Germinal center (tissue), 1 donor: ENCODE measurements at places on chromosomes 7 and 10.

DNA sequence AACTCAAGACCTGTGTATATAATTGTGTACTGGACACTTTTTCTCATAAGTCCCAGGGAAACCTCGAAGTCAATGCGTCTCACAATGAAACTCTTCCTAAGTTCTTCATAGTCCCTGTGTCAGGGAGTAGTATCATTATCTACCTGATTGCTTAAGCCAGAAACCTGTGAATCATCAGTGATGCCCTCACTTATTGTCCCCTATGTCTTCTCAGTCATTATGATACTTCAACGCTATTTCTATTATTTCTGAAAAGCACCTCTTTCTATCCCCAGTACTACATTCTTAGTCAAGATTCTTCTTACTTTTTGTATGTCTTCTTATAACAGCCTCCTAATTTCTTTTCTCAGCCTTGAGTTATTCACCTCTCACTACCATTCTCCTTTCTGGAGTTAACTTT is 94.3 kb downstream of the OTUD1 start:
- DNase-seq: no peak

DNA sequence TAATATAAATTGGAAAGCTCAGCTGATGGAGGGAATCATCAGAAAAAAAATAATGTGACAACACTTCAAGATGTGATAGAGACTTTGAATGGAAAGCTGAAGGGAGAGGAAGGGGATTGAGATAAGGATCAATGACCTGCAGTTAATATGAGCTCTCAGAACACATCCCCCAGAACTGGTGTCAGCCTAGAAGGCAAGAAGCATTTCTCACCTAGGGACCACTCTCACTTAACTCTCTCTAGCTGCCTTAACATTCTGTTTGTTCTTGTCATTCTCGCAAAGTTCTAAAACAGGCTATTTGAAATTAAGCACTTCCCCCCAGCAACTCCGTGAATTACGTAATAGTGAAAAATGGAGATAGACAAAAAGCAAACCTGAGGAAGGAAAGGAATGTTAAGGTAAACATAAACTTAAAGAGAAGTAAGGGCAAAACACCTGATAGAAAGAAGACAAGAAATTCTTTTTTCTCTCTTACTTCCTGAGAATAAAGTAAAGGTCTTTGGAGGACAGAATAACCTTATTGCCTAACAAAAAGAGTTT is 1.2 kb upstream of the MPP7 start:
- DNase-seq: no peak

GRCh38 chr7:15781944-15782343 is 95.5 kb upstream of the MEOX2 start:
- no peak for DNase-seq

- DNase-seq: no peak
These were observed 724.6 kb upstream of the CELF2 start for GRCh38 chr10:10293041-10293440.

DNA sequence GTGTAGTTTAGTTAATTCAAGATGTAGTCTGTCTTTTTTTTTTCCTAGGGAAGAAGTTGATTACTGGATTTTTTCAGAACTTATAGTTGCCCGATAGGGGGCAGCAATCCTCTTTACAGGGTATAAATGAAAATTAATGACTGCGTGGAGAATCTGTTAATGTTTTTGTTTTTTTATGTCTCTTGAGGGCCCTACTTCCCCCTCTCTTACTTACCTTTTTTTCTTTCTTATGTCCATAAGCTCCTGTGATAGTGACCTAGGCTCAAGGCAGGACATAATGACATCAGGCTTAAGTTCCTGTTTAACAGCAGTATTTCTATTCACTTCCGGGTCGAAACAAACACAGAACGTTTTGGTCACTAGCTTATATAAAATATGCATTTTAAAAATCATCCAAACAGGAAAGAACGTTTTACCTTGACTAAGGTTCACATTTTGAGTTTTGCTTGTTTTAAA is 18.8 kb downstream of the CDC123 start:
- peak; percentile 33 for DNase-seq

- no peak for DNase-seq
These were observed 13.5 kb downstream of the AQP1 start for GRCh38 chr7:30925117-30925516.

DNA sequence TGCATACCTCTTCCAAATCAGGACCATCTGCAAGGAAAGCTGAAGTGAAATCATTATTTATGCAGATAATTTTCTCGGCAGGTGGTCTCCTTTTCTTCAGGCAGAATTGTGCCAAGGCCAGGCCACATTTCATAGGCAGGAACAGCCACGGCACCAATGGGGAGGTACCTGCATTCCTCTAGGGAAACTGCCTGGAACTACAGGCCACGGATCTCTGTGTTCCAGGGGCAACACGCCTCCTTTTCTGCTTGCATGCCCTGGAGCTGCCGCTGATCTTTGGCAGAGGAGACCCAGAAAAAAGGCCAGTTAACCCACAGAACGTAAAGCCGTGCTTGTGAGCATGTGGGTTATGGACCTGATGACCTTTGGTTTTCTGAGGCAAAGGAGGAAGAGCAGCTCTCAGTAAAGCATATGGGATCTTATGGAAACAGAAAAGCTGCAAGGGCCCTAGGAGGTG is 111.2 kb upstream of the KIAA1217 start:
- DNase-seq: no peak

DNA sequence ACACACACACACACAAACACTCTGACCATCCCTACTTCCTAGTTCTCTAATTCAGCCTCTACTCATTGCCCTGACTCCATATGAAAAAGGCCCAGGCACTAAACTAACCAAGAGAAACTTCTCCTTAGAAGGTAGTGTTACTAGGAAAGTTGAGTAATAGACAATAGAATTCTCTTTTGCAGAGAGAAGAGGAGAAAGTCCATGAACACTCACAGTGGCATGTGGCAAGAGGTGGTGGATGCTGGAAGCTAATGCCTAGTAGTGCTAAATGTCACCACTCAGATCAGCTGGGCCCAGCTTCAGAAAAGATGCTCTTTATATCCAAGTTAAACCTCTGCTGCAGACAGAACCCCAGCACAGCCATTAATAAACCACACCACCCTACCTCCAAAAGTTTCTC is 58.2 kb downstream of the SORBS1 start:
- no peak for DNase-seq

- DNase-seq: no peak
These were observed 60.7 kb downstream of the CHCHD3 start for GRCh38 chr7:133021196-133021595.

GRCh38 chr7:26553128-26553527 is 261.5 kb downstream of the SNX10 start:
- no peak for DNase-seq

DNA sequence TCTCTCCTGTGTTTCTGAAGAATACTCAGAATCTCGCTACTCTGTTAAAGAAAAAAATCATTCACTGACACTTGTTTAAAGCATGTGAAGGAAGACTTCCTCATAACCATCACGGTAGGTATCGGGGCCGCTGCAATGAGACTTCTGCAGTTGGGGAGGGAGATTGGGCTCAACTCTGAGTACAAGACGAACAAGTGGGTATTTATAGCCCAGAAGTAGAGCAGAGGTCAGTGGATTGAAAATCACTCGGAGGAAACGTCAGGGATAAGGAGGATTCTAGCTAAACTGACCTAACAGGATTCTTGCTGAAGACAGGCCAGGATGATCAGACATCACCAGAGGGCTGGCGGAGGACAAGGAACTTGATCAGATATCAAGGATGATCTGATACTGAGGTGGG is 33.3 kb downstream of the ITPRIP start:
- DNase-seq: no peak

GRCh38 chr7:75993689-75994387 is 557 bp downstream of the TMEM120A start:
- DNase-seq: peak; percentile 56

DNA sequence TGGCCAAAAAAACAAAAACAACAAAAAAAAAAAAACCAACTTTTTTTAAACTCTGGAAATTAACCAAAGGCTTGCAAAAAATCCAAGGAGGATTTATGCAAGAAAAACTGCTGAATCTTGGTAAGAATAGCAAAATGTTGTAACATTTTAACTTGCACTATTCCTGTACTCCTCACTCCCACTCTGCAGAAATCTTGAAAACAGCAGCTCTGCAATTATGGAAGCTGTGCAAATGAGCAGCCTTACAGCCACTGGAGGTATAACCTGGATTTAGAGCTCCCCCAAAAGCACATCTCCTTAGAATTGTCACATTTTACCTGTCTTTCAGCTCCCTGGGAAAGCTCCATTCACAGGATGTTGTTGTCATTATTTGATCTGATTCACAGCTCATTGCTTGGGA is 41.8 kb upstream of the LRGUK start:
- no peak for DNase-seq

DNA sequence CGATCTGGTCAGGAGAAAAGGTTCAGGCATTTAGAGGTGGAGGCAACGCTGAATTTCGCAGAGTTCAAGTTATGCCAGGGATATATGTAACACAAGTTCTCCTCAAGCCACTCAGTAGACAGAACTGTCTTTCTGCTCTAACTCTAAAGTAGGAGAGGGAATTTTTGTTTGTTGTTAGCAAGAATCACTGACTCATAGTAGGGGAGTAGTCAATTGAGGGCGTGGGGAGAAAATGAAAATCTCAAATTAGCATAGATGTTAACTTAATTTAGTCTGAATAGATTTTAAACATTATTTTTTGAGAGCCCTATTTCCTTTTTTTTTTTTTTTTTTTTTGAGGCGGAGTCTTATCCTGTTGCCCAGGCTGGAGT is 34.6 kb downstream of the PSMC2 start:
- no peak for DNase-seq

DNA sequence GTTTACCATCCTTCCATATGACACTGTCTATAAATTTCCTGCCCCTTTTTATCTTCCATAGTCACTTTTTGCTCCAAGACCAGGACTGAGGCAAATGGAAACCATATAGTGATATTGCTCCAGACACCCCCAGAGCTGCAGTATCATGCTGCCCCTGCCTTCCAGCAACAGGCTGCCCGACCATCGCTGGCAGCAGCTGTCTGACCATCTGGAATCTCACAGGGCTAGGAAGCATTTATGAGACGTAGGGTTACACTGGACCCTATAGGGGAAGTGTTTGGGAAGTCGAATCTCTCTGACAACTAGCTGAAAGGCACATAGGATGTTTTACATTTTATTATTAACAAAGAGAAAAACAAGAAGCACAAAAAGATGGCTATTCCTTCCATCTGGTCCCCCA is 19.4 kb downstream of the ENO4 start:
- no peak for DNase-seq

DNA sequence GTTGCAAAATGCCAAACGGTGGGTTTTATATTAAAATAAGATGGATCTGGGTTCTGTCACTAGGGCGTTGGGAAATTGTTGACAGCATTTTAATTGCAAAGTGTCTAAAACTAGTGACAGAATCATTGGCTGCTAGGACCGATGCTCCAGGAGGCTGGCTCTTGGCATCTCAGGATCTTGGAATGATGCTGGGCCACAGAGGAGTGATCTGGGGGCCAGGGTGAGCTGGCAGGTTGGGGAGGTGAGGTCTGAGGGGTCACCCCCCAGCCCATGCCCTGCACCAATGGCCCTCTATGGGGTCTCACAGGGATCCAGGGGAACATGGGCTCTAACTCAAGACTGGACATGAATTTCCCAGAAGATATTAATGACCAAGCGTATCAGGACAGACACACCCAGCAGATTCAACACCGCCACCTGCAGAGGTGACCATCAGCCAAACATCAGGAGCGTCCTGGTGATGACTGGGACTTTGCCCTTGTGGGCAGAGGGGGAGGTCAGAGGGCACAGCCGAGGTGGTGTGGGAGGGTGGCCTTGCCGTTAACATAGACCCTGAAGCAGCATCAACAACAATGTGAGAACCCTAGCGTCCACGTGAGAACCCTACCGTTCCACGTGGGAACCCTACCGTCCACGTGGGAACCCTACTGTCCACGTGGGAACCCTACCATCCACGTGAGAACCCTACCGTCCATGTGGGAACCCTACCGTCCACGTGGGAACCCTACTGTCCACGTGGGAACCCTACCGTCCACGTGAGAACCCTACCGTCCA is 89.0 kb upstream of the PPP2R2D start:
- no peak for DNase-seq

GRCh38 chr10:102507521-102507920 is 3.7 kb downstream of the SUFU start:
- DNase-seq: no peak

DNA sequence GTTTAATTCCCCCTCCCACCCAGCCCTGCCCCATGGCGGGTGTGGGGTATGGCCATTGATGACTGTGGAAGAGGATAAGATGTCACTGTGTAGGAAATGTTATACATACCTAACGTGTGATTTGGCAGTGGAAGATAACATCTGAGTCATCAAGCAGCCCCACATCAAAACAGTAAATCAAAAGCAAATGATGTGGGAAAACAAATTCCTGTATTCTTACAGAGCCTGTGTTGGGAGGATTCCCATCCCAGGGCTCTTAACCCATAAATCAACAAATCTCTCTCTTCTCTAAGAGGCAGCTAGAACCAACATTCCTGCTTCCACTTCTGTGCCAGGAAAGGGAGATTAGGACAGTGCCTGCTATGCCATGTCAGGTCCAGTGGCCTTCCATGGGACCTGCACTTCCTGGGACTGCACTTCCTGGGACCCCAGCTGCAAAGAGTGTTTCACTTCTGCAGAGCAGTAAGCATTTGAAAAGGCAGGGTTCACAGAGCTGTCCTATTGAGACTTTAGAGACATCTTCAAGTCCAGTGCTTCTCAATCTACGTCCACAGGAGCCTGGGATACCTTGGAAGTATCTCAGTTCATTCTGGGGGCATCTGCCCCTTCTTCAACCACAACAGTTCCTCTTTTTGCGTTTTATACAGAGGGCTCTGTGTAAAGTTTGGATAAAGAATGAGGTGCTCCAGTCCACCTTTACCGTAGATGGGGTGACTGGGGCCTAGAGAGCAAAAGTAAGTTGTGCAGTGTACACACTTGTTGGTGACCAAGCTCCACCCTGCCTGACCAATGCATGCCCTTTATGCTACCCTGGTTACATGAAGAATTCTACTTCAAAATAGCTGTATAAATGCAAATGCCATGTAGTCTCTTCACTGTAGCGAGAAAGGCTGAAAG is 45.7 kb downstream of the ATXN7L1 start:
- DNase-seq: no peak

GRCh38 chr10:14489522-14490177 is 158.9 kb upstream of the FRMD4A start:
- no peak for DNase-seq

GRCh38 chr7:30240106-30240800 is 44.1 kb upstream of the ZNRF2 start:
- no peak for DNase-seq

DNA sequence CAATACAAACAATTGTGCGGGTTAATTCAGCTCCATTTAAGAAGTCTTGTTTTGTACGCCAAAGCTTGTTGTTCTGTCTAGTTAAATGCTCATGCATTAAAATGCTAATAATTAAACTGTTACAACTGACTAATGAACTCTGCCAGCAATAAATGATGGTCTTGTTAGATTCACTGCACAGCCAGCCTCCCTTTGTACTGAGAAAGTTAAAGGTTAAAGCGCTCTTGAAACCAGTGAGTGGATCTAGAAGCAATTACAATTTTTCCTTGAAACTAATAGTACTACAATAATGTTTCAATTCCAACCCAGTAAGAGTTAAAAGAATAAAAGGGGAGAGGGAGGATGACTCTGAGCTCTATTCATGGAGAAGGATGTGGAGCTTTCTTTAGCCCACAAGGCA is 233.0 kb downstream of the EMX2 start:
- no peak for DNase-seq

GRCh38 chr7:53397911-53398310 is 362.5 kb downstream of the POM121L12 start:
- DNase-seq: no peak

GRCh38 chr7:66255534-66256100 is 50.5 kb downstream of the TPST1 start:
- DNase-seq: no peak
